ENCODE measurements at places on chromosomes 4 and X. TPM values are rescaled to one million over a fixed set of nuclear protein-coding genes. Genes with fewer than 3 reads are reported as not detected.
A peak's percentile ranks its signal among the peaks of the same experiment; 100 is the strongest.

Gene FAM149A
- 13.5 TPM for total RNA-seq

- no peaks in the 10 kb centered on the region for H3K4me1 ChIP-seq
- no peak overlapping the region for H3K4me3 ChIP-seq
- H3K27me3 ChIP-seq, result no peaks in the 10 kb centered on the region
- DNase-seq, result no peak
These were observed 45.9 kb downstream of the GAK start for GRCh38 chr4:886244-886643.

Gene FGF13
- total RNA-seq, result 20.7 TPM

DNA sequence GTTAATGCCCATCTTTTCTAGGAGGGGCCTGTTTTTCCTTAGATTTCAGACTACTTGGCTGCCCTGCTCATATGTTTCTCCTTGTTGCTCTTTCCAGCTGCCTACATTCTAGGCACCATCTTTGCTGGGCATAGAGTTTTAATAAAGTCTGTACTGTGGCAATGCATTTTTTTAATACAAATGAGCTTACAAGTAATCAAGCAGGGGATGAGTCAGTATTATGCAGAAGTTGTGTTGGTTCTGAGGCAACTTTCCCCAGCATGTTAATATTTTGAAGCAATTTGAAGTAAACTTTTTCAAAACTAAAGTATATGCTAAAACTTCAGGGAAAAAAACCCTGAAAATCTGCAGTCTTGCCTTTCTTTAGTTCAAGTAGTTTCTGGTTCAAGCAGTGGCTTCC is 372.0 kb upstream of the GATB start:
- no peaks in the 10 kb centered on the region for H3K4me1 ChIP-seq
- H3K4me3 ChIP-seq, result no peak overlapping the region
- peaks cover 7% of the 10 kb centered on the region for H3K27me3 ChIP-seq
- no peak for DNase-seq

Gene ZDHHC9
- total RNA-seq, result 34.7 TPM

Gene TMPRSS11D
- total RNA-seq, result not detected

DNA sequence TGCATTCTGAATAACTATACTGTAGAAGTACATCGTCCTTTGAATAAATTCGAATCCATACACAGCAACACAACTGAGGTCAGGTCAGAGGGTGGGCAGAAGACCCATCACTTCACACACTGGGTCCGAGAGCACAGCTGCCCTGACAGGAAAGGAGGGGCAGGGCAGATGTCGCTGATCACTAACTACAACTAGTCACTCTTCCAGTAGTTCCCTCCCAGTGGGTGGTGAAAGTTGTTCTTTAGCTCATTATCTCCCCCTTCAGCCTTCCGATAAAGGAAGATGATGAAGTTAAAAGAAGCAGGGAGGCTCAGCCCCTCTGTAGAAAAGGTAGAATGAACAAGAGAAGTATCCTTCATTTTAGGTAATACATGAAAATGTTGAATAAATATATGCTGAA is 278.9 kb downstream of the INPP4B start:
- peak overlapping the region; percentile 4 for H3K27ac ChIP-seq
- no peak overlapping the region for H3K4me3 ChIP-seq
- no peaks in the 10 kb centered on the region for H3K27me3 ChIP-seq
- H3K4me1 ChIP-seq, result peaks cover 5% of the 10 kb centered on the region
- no peak for DNase-seq
- no peaks in the 10 kb centered on the region for H3K36me3 ChIP-seq

Gene OTC
- total RNA-seq, result 0.31 TPM

- peaks cover 5% of the 10 kb centered on the region for H3K4me1 ChIP-seq
- H3K36me3 ChIP-seq, result no peaks in the 10 kb centered on the region
- no peak for DNase-seq
- H3K27ac ChIP-seq, result peak overlapping the region; percentile 15
- H3K27me3 ChIP-seq, result no peaks in the 10 kb centered on the region
These were observed 239.5 kb downstream of the PRDM5 start for GRCh38 chr4:120682981-120683380.

Gene ARSD
- total RNA-seq, result 76.8 TPM

- peaks cover 4% of the 10 kb centered on the region for H3K4me1 ChIP-seq
- peak; percentile 31 for DNase-seq
- no peaks in the 10 kb centered on the region for H3K27me3 ChIP-seq
- peaks cover 19% of the 10 kb centered on the region for H3K36me3 ChIP-seq
- H3K27ac ChIP-seq, result no peak overlapping the region
These were observed 163.1 kb downstream of the SMARCA1 start for GRCh38 chrX:129360175-129360574.

DNA sequence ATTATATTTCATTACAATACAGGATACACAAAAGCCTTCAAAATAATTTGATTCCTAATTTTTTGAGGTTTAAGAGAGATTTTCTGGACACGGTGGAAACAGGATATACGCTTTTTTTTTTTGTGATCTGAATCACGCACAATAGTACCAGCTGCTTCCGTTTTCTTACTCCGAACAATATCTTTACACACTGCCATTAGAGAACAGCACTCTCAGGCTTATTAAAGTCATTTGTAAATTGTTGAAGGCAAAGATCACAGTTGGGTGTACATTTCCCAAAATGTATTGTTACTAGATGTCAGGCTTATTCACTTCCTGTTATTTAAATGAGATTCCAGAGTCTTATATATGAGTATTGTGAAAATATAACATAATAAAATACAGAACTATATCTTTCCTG is 71.5 kb downstream of the TMEM47 start:
- no peak for DNase-seq
- H3K27me3 ChIP-seq, result no peaks in the 10 kb centered on the region
- H3K4me3 ChIP-seq, result no peak overlapping the region
- H3K27ac ChIP-seq, result no peak overlapping the region

Gene NIPAL1
- 21.1 TPM for total RNA-seq

Gene PASD1
- total RNA-seq, result not detected

Gene DMP1
- not detected for total RNA-seq

- no peaks in the 10 kb centered on the region for H3K27me3 ChIP-seq
- DNase-seq, result no peak
- no peak overlapping the region for H3K4me3 ChIP-seq
- H3K27ac ChIP-seq, result no peak overlapping the region
- peaks cover 28% of the 10 kb centered on the region for H3K4me1 ChIP-seq
These were observed 59.4 kb upstream of the PLAC1 start for GRCh38 chrX:134717698-134718097.

DNA sequence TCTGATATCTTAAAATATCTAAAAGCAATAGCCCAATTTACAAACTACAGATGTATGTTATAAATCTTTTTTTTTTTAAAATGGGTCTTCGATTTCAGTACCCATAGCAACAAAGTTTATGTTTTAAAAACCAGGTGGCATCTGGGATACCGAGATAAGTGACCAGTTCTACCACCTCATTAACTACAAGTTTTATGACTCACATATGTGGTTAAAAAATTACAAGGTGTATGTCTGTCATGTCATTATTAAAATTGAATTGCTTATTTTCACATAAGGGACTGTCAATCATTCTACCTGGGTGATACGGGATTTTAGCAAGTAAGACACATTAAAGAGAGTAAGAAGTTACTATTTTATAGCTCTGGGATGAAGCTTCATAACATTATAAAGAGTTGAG is 192.0 kb upstream of the ETNPPL start:
- H3K4me1 ChIP-seq, result peaks cover 3% of the 10 kb centered on the region
- no peak overlapping the region for H3K4me3 ChIP-seq
- no peak for DNase-seq
- H3K36me3 ChIP-seq, result no peaks in the 10 kb centered on the region
- H3K27ac ChIP-seq, result no peak overlapping the region
- peaks cover 10% of the 10 kb centered on the region for H3K27me3 ChIP-seq

DNA sequence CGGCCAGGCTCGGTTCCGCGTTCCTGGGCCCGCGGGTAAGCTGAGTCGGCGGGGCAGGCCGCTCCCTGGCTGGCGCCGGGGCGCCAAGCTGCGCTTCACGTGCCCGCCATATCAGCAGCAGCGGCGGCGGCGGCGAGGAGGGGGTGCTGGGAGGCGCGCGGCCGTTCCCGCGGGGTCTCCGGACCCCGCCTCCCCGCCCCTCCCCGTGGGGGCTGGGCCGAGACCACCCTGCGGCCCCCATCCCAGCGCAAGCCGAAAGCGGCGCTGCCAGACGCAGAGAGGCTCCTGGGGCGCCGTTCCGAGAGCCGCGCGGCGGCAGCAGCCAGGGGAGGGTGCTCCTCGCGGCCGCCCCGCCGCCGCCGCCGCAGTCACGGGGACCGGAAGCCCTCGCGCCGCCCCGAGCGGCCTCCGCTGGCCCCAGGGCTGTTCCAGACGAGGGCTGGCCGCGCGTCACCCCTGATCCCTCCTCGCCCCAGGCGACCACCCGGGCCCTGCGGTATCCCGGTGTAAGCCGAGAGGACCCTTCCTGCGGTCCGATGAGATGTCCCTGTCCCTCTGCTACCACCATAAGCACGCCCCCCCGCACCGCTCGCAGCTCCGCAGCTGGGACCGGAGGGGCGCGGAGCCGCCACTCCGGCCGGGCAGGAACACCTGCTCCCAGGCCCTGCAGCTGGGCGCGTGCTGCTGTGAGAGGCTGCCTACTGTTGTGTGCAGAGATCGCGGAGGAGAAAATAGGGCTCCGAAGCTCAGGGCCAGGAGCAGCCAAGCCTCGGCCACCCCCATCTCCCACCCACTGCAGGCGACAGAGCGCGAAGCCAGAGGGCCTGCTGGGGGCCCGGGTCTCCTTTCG is 7.5 kb upstream of the BCOR start:
- peaks cover 15% of the 10 kb centered on the region for H3K27me3 ChIP-seq
- peak overlapping the region; percentile 64 for H3K4me3 ChIP-seq
- no peak overlapping the region for H3K27ac ChIP-seq
- peaks cover 13% of the 10 kb centered on the region for H3K4me1 ChIP-seq
- DNase-seq, result no peak

- no peak overlapping the region for H3K4me3 ChIP-seq
- H3K27ac ChIP-seq, result no peak overlapping the region
- peaks cover 20% of the 10 kb centered on the region for H3K4me1 ChIP-seq
- no peaks in the 10 kb centered on the region for H3K36me3 ChIP-seq
- no peak for DNase-seq
These were observed 178.7 kb upstream of the LDB2 start for GRCh38 chr4:17077105-17077504.

- no peaks in the 10 kb centered on the region for H3K27me3 ChIP-seq
- H3K27ac ChIP-seq, result no peak overlapping the region
- no peaks in the 10 kb centered on the region for H3K36me3 ChIP-seq
These were observed 166.4 kb downstream of the TRIML1 start for GRCh38 chr4:188305690-188306089.

DNA sequence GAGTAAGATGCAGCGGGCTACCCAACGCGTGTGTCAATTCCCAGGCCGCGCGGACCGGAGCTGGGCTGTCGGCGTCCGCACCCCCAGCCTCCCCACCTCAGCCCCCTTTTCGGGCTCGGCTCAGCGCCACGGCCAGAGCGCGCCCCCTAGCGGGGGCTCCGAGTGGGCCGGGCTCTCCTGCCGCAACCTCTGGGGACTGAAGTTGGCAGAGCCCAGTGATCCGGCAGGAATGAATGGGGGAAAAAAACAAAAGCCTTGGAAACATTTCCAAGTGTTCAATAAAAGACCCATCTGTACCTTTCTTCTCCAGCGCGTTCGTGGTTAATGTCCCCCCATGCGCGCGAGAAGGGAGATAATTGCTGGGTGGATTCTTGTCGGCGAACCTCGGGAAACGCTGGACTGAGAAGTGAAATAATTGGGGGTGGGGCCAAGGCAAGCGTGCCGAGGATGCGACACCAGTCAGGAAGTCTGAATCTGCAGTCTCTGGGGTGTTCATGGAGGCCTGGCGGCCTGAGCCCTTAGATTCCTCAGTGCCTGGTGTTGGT is 5.2 kb upstream of the ARX start:
- H3K4me3 ChIP-seq, result peak overlapping the region; percentile 52
- no peaks in the 10 kb centered on the region for H3K36me3 ChIP-seq
- peaks cover 93% of the 10 kb centered on the region for H3K27me3 ChIP-seq

DNA sequence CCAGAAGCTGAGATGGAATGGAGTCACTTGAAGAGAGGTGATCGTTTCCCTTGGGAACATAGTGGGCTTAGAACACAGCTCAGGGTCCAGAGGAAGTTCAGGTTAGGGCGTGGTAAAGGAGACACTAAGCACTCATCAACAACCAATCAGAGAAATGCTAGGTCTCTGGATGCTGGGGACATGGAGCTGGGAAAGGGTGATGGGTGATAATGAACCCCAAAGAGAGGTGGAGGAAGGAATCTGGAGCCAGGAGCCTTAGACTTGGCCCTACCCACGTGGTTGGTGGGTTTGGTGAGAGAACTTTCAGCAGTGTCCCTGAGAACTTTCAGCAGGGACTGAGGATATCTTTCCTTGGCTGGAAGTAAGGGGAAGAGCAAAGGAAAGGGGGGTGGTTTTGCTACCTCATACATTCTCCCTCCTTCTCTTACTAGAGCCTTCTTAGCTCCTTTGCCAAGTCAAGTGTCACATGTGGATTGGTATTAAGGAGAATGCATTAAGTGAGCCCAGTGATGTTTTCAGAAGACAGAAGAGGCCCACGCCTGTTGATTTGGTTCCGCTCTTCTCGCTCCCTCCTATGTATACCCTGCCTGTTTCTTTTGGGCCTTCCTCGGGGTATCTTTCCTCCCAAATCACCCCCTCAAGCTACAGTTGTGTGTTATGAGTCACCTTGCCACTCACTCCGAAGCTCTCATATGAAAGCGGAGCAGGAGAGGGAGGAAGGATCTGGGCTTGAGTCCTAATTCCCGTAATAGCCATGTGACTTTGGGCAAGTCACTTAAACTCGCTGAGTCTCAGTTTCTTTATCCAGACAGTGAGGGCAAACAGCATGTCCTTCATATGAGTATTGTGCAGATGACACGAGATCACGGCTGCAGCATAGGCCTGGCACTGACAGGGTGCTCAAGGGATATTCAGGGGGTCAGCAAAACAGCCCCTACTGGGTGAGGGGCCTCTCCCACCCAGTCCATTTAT is 63.1 kb downstream of the TSC22D3 start:
- H3K27me3 ChIP-seq, result no peaks in the 10 kb centered on the region
- no peak overlapping the region for H3K4me3 ChIP-seq
- H3K27ac ChIP-seq, result peak overlapping the region; percentile 82
- peaks cover 28% of the 10 kb centered on the region for H3K4me1 ChIP-seq
- peaks cover 5% of the 10 kb centered on the region for H3K36me3 ChIP-seq

- peaks cover 5% of the 10 kb centered on the region for H3K4me1 ChIP-seq
- no peak overlapping the region for H3K27ac ChIP-seq
- no peaks in the 10 kb centered on the region for H3K27me3 ChIP-seq
- no peak for DNase-seq
These were observed 2.6 kb downstream of the HCCS start for GRCh38 chrX:11113731-11114130.

Gene BTK
- not detected for total RNA-seq

Gene NXF2B
- 0.74 TPM for total RNA-seq

DNA sequence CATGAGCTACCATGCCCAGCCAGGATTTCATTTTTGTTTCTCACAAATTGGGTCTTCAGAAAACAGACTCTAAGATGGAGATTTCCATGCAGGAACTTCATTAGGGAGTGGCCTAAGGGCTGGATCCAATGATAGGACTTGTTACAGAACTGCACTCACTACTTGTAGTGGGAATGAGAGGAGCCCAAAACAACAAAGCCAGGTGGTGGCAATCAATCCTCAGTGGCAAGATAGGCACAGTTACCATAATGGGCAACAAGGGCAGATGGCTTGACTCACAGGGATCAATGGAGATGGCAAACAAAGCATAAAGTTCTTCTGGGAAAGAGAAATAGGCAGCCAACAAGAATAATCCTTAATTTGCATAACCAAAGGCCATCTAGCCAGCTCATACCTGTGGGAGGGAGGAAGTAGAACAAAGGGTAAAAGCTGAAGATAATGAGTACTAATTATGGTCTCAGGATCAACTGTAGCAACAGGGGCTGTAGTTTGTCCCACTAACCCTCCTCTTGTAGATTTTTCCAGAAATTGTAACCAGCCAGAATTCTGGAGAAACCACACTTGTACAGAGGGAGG is 72.8 kb upstream of the MAPK10 start:
- no peaks in the 10 kb centered on the region for H3K36me3 ChIP-seq
- H3K4me1 ChIP-seq, result no peaks in the 10 kb centered on the region
- no peak overlapping the region for H3K4me3 ChIP-seq
- peak overlapping the region; percentile 1 for H3K27ac ChIP-seq
- no peaks in the 10 kb centered on the region for H3K27me3 ChIP-seq

Gene DAPP1
- not detected for total RNA-seq

Gene CSAG1
- not detected for total RNA-seq

Gene FGB
- total RNA-seq, result 63.3 TPM

Gene RASL11B
- total RNA-seq, result 9.7 TPM
